ENCODE measurements at places on chromosomes 7 and 10.
A peak's percentile ranks its signal among the peaks of the same experiment; 100 is the strongest.

DNA sequence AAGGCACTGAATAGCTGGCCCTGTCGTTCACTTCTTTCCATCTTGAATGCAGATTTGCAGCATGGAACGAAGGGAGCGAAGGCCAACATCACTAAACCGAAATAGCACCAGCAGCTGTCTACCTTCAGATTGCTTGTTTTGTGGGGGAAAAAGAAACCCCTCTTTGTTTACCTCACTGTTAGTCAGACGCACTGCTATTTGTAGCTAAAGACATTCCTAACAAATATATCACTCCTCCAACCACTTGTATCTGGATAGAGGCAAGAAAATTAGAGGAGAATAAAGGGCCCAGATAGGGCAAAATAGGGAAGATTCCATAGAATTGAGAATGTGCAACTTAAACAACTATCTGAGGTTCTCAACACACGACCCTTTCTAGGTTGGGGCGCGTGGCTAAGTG is 26.5 kb downstream of the ANK3 start:
- DNase-seq: no peak

- no peak for DNase-seq
Observed at GRCh38 chr7:23205577-23205908, 23.7 kb downstream of the NUP42 start.

DNA sequence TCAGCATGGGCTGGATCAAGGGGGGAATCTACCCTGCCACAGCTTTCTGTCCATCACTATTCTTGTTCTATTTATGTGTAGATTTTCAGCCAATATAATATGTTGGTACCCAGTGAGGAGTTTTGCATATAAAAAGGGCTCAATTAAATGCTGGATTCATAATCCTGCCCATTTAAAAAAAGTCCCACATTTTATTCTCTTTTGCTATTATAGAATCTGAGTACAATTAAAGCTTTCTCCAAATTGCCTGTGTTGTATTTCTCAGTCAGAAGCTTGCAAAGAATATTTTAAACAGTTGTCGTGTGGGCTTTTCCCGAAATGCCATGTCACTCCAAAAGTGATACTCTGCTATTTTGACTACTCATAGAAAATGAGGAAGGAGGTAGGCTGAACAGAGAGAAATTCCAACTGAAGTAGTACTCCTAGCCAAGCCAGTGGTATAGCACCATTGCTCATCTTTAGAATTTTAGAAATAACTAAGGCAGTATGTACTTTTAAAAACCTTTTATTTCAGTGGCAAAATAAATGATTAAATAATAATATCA is 108.3 kb upstream of the HDAC9 start:
- DNase-seq: no peak

DNA sequence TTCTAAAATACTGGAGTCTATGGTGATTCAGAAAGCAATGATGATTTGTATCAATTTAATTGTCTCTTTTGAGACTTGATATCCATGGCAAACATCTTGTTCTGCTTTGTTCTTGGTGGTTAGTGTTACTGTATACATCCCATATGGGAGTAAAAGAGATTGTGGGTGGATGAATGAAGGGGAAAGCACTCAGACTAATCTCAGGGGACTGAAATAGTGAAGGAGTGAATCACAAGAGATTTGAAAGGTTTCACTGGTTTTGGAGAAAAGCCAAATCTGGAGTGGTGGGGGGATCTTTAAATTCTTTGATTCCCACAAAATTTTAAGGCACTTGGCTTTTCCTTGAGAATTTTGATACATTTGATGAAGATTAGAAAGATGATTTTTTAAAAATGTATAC is 369.4 kb downstream of the INHBA start:
- no peak for DNase-seq

- no peak for DNase-seq
Observed at GRCh38 chr10:80090121-80090520, 11.7 kb downstream of the TMEM254 start.

- no peak for DNase-seq
Observed at GRCh38 chr7:68247126-68247525, 1250.5 kb downstream of the TYW1 start.

DNA sequence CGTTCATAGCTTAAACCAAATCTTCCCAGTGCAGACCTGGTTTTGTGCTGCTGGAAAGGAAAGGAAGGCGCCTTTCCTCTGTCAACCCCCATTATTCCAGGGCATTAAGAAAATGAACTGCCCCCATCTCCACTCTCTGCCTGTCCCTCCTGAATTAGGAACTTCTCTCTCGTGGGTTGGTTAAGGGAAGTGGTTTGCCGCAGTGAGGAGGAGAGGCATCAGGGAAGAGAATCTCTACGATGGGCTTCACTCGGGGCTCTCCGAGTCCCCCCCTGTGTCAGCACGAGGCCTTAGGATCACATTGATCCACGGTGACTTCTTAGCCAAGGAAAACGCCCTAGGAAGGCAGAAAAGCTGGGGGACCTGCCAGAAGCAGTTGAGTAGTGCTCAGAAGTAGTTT is 53.9 kb upstream of the LYZL2 start:
- no peak for DNase-seq

DNA sequence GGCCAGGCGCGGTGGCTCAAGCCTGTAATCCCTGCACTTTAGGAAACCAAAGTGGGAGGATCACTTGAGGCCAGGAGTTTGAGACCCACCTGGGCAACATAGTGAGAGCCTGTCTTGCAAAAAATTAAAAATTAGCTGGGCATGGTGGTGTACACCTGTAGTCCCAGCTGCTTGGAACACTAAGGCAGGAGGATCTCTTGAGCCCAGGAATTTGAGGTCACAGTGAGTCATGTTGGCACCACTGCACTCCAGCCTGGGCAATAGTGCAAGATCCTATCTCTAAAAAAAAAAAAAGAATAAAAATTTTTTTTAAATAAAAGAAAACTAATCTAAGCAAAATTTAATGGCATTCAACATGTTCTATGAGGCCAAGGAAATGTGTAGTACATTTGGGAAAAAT is 44.9 kb upstream of the UBN2 start:
- DNase-seq: no peak

DNA sequence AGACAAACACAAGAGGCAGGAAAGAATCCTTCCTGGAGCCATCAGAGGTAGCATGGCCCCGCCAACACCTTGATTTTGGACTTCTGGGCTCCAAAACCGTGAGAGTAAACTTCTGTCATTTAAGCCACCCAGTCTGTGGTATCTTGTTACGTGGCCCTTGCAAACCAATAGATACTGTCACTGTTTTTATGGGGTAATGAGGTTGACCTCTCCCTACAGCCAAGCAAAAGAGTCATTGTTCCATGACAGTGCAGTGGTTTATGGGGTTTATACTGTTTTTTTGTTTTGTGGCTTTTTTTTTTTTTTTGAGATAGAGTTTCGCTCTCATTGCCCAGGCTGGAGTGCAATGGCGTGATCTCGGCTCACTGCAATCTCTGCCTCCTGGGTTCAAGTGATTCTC is 32.8 kb downstream of the KIAA1549 start:
- DNase-seq: no peak

DNA sequence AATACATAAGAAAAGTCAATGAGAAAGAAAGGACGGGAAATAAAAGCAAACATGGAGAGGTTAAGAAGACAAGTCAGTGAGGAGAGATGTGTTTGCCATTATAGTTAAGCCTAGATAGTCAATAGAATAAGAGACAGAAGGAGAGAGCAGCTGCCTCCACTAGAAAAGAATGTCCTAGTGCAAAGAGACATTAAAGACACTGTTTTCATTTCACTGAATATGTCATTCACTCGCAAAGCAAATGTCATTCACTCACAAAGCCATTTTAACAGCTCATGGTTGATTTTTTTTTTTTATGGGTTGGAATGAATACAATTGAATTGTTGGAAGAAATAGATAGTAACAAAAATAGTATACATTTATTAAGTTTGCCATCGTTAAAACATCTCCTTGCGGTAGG is 1007.6 kb downstream of the DNAJB9 start:
- no peak for DNase-seq

GRCh38 chr10:31838065-31838464 is 90.6 kb downstream of the ARHGAP12 start:
- no peak for DNase-seq

DNA sequence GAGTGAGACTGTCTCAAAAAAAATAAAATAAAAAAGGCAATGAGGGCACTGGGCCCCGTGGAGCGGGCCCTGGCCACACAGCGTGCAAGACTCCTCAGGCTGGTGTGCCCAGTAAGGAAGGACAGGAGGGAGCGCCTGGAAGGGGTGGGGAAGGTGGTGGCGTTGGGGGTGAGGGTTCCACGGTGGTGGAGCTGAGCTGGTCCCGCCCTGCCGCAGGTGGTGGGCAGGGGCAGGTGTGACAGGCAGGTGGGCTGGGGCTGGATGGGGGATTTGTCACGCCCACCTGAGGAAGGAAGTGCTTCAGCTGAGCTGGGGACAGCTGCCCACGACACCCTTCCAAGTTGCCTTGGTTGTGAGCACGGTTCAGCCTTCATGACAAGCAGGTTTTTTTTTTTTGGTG is 760 bp upstream of the PRAP1 start:
- DNase-seq: no peak

- DNase-seq: no peak
Observed at GRCh38 chr7:116211913-116212596, 1.7 kb downstream of the TES start.

DNA sequence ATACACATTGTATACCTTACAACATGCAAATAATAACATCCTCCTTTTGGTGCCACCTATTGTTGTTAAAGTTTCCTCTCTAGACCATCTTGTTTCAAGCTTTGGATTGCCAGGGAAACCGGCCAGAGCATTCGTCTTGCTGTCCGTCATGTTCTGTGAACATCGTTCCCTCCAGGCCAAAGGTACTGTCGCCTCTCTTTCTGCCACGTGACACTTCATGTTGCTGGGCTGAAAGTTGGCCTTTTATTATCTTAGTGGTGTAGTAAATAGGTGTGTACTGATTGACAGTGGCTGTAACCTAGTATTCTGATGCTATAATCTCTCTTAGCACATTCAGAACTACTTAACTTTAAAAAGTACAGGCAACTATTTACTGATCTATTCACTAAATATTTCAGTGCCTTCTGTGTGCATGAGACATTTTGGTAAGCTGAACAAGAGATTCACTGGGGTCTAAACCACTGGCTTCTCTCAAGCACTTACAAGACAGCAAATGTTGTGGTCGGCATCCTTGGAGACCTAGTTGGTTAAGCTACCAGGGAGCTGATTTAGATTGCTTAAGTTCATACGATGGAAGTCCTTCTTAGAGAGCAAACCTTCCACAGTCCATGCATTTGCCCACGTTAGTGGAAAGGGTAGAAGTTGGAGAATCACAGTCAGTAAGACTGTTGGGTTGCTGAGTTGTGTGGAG is 52.4 kb downstream of the SHH start:
- no peak for DNase-seq

DNA sequence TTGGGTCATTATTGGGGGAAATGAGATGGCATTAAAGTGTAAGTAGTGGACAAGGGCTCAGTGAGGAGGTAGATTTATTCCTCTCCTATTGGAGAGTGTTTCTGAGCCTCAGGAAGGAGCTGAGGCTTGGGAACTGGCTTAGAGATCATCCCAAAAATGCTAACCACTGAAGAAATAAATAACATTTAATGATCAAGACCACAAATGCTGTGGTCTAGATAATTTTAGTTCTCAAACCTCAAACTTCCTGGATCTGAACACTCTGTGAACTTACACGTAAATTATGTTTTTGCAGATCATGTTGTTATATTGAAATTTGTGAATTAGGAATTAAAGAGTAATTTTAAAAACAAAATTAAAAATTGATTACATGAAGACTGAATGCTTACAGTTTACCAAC is 27.3 kb downstream of the MDFIC start:
- DNase-seq: no peak

DNA sequence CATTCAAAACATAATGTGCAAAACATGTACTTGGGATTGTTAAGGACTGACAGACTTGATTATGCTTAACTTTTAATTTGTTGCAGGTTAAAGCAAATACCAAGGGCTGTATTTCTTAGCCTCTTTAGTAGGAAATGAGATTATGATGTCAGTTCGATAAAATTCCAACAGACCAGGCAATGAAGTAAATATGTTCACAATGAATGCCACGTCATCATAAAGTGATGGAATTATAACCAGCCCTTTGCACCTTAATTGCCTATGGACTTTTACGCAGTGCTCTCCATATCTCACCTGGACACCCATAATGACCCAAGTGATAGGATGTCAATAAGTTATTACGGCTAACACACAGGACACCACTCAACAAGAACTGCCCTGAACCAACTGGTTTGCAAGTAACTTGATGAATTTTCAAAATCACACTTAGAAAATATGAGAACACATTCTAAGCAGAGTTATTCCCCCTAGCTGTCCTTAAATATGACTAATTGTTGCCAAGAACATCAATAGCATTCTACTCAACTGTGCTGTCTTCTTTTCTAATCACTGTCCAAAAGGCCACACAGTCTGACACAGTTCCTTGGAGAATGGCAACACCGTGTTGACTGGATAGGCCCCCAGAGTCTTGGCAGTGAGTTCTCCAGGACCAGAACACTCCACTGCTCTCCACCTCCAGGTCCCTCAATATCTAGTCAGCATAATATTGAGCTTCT is 115.0 kb downstream of the CHCHD3 start:
- no peak for DNase-seq

- DNase-seq: no peak
Observed at GRCh38 chr10:52071814-52072213, 242.3 kb upstream of the DKK1 start.

GRCh38 chr7:146096994-146097393 is 19.6 kb upstream of the CNTNAP2 start:
- no peak for DNase-seq

- peak; percentile 28 for DNase-seq
Observed at GRCh38 chr10:86265236-86265894, 101.2 kb downstream of the GRID1 start.

GRCh38 chr10:57963546-57963945 is 304.1 kb downstream of the IPMK start:
- no peak for DNase-seq

DNA sequence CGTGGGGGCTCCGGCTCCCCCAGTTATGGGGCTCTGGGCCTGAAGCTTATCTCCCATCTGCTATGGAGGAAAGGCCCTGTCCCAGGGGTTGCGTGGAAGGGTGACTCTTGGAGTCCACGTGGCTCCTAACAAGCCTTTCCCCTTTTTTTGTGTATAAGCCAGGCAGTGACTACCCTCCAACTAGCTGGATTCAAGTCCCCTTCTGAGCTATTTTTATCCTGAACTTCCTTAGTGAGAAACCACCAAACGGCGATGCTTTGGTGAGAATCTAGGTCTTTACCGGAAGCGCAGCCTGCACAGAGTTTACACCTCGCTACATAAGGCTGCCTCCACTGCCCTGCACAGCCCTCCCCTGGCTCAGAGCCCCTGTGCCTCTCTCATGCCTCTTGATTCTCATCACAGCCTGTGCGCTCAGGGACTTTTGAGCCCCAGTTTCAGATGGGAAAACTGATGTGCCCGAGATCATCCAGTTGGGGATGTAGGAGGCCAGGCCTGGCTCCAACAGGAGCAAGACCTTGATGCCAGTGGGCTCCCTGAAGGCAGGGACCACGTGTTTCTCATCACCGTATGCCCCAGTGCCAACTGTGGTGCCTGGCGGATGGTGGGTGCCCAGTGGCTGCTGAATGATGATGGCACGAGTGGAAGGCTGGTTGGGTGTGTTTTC is 102.3 kb upstream of the PPIF start:
- DNase-seq: no peak

- DNase-seq: no peak
Observed at GRCh38 chr7:84912993-84913635, 273.7 kb downstream of the SEMA3D start.
